Kidney (tissue), 22 donors: ENCODE measurements at places on chromosomes 1 and 21. TPM values are rescaled to one million over a fixed set of nuclear protein-coding genes. Genes with fewer than 3 reads are reported as not detected.

C1orf50 gene
- 7.5 TPM for total RNA-seq

SPRR2F gene
- total RNA-seq = not detected

KIF2C gene
- total RNA-seq = 1.4 TPM

GRCh38 chr1:164628772-164629171, 69.8 kb downstream of the PBX1 start:
- DNase-seq = no peak

DNA sequence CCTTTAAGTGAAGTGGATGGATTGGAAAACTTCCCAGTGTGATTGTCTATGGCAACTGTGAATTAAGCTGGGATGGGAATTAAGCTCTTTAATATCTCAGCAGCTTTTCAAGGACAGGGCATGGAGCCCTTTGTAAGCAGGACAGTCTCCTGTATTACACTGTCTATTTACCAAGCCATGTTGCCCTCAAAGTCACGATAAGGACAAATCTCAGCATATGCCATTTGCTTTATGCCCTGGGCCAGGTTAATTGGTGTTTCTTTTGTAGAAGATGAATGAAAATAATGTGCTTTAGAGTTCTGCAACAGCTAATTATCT, 17.6 kb downstream of the UTP25 start:
- DNase-seq = no peak

DNA sequence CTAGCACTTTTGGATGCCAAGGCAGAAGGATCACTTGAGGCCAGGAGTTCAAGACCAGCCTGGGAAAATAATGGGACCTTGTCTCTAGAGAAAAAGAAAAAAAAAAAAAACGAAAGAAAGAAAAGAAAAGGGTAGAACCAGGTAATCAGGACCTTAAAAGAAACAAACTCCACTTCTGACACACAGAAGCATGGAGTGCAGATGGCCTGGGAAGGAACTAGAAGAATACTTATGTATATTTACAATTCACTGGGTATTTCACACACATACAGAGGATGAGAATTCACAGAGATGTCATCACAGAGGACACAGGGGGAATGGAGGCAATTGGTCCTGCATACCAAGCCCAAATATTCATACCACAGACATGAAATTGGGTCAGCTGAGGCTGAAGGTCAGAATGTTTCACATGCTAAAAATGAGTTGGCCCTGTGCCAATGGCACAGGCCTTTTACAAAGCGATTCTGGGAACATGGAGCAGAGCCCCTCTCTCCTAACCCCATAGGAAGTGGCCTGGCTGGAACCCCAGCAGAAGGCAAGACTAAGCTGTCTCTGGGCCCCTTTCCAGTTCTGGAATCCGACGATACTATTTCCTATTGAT, 4.4 kb downstream of the B4GALT3 start:
- DNase-seq = no peak

- no peak for DNase-seq
Observed at GRCh38 chr1:111140680-111140967, 601 bp downstream of the CEPT1 start.

DNA sequence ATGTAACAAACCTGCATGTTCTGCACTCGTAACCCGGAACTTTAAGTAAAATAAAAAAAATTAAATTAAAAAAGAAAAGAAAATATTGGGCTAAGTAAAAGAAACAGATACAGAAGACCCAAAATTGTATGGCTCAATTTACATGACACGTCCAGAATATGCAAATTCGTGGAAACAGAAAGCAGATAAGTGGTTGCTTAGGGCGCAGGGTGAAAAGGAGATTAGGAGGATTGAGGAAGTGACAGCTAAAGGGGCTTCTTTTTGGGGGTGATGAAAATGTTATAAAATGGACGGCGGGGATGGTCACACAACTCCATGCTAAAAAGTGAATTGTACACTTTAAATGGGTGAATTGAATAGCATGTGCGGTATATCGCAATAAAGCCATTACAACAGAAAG, 27.4 kb upstream of the ZBTB21 start:
- no peak for DNase-seq

GRCh38 chr1:80882553-80882952, 918.2 kb upstream of the ADGRL2 start:
- DNase-seq = no peak

DNA sequence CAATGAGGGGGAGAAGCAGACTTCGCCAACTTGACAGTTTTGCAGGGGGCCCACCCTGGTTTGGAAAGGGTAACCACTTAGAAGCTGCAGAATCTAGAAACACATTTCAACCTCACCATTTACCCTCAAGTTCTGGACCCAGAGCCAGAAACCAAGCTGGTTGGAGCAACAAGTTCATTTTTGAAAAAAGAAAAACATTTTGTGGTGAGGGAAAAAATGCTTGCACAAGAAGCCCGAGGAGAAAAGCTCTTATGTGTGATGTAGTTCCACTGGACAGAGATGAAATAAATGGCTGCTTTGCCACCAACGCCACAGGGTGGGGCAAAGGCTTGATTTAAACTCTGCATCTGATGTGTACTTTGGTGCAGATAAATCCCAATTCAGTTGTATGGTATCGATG, 10.6 kb upstream of the NGF start:
- no peak for DNase-seq

GRCh38 chr1:85015826-85016225, 18.9 kb upstream of the MCOLN2 start:
- DNase-seq = no peak

GRCh38 chr1:95287825-95288224, 53.8 kb downstream of the RWDD3 start:
- DNase-seq = no peak

DNA sequence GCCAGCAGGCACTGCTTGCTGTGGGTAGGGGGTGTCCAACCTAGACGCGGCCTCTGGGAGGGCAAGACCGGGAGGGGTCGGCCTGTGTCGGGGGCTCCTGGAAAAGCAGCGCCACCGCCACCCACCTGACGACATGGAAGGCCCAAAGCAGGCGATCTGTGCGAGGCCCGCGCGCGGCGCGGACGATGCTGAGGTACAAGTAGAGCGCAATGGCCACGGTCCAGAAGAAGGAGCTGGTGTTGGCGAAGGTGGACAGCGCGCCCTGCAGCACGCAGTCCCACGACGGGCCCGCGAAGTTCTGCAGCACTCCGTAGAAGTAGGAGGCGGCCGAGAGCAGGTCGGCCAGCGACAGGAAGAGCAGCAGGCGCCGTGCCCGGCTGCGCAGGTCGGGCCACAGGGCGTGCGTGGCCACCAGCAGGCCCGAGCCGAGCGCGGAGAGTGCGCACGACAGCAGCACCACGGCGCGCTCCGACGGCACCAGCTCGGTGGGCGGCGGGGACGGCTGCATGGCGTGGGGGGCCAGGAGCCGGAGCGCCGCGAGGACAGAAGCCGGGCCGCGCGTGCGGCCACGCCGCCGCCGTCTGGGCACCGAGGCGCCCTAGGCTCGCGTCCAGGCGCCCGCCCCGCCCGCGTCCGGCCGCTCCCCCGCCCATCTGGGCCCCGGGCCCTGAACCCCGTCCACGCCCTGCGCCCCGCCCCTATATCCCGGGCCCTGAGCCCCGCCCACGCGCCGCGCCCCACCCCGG, at the start of gene GPR157:
TSS of gene GPR157 (minus strand) at position 583 of the 746 bp plus-strand sequence. CDS start at position 508, 75 bp downstream.
- peak; percentile 71 for DNase-seq
